ENCODE measurements at places on chromosomes 1 and 21. TPM values are rescaled to one million over a fixed set of nuclear protein-coding genes. Genes with fewer than 3 reads are reported as not detected.

Gene TMCO2
- not detected for total RNA-seq

Gene GREM2
- 0.05 TPM for total RNA-seq

DNA sequence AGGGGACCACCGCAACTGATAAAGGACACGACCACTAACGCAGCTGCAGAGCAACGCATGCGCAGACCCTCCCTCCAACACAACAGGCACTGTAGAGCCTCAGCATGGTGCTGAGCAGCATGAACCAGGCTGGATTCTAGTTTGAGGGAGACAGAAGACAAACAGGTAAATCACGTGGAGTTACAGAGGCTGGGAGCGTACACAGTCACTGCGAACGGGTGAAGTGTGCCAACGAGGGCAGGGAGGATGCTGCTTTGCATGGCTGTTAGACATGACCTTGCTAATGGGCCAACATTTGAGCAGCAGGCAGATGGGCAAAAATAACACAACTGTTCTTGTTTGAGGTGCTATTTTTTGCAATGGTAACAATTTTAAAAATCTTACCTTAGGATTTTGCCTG, 55.2 kb upstream of the NADK start:
- DNase-seq, result no peak

DNA sequence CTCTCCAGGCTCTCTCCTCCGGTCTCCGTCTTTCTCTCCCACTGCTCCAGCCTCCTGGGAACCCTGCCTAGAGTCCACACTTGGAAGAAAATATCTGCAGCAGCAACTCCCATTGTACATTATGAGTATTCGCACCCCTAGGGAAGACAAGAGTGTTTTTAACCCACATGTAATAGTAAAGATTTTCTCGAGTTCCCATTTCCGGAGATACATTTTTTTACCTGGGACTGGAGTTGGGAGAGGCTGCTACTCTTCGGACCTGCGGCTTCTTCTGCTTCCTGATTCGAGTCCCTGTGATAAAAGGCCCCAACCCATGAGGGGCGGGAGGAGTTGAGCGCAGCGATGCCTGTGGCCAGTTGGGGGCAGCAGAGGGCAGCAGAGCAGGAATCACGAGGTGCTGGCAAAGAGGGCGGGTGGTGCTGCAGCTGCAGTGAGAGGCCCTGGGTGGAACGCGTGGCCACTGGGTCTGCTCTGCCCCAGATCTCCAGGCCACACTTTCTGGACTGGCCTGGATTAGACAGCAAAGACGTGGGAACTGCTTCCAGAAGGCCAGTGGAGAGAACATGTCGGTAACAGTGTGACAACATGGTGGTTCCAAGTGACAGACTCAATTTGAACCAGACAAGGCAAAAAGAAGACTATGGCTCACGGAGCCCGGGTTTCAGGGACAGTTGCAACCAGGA, 221.0 kb upstream of the CSF3R start:
- DNase-seq, result no peak

DNA sequence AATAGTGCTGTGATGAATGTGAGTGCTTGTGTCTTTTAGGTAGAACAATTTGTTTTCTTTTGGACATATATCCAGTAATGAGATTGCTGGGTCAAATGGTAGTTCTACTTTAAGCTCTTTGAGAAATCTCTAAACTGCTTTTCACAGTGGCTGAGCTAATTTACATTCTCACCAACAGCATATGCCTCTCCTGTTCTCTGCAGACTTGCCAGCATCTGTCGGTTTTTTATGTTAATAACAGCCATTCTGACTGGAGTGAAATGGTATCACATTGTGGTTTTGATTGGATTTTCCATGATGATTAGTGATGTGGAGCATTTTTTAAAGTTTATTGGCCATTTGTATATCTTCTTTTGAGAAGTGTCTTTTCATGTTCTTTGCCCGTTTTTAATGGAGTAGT, 647.3 kb upstream of the ADAMTS5 start:
- no peak for DNase-seq

All from chondrocyte (in vitro differentiated cells).